Stimulated activated CD4-positive, alpha-beta T cell treated with anti-CD3 and anti-CD28 coated beads, Interleukin-12 subunit alpha, Interleukin-12 subunit beta, amount 100 ng/mL, for 4 hours (primary cell): ENCODE measurements at places on chromosomes 1 and 21.

DNA sequence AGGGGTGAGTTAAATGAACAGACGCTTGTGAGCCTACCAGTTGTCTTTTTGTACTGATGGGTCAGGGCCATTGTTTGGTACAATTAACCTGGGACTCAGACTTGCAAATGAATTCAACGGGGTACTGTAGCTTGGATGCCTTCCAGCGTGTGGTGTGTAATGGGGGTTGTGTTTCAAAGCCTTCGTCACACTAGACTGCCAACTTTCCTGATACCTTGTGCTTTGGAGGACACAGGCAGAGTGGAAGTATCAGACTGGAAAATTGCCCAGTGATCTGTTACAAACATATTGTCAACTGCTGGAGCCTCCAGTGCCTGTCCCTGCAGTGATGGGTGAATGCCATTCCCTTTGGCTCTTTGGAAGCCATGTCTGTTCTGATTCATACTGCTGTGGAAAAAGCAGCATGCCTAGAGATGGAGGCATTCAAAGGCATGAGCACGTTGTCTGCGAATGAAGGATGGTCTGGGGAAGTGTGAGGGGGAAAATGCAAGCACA lies 384.5 kb downstream of the LMX1A start:
- DNase-seq, result no peak

DNA sequence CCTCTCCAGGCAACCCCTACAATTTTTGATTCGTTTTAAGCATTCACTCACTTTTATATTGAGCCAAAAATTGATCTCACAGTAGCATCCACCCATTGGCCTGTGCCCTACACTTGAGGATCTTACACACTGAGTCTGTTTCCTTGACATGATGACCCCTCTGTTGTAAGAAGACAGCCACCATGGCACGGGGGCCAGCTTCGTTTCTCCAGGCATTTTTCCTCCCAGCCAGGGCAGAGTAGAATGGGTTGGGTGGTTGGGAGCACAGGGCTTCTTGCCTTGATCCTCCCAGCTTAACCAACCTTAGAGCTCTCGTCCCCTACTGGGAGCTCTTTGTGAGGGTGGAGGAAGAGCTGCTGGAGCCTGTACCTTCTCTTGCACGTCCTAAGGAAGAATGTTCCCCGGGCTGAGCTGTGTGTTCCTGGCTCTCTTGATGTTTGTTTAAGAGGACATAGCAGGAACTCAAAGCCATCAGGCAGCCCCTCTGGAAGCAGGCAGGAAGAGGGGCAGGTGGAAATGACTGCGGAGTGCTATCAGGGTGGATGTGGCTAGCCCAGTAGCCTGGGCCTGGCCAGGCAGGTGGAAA lies 213.2 kb upstream of the TMEM51 start:
- DNase-seq, result no peak

DNA sequence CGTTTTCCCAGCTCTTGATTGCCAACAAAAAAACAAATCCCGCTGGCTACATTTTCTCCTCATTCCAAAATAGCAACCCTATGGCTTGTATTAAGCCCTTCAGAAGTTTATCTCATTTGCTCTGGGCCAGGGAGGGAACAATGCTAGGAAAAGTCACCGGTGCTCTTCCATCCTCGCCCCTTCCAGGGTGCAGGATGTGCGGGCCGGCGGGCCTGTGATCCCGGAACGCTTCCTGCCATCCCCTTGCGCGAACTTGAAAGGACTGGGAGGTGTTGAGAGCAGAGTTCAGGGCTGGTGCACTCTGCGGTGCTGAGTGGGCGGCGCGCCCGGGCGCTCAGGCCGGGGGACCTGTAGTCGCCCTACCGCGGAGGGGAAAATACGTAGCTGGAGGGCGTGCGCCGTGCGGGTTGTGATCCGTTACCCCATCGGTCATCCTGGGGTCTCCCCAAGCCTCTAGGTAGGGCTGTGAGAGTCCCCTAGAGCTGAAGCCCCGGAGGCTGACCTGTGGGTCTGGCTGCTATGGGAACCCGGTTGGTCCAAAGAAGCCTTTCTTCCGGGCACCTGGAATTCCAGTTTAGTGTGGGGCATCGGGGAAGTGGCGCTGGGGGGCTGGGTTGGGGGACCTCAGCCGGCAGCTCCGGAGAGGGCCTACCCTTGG lies 13.1 kb downstream of the NR5A2 start:
- no peak for DNase-seq

- DNase-seq, result peak; percentile 91
These were observed 7.6 kb upstream of the IL22RA1 start for GRCh38 chr1:24150234-24151174.

DNA sequence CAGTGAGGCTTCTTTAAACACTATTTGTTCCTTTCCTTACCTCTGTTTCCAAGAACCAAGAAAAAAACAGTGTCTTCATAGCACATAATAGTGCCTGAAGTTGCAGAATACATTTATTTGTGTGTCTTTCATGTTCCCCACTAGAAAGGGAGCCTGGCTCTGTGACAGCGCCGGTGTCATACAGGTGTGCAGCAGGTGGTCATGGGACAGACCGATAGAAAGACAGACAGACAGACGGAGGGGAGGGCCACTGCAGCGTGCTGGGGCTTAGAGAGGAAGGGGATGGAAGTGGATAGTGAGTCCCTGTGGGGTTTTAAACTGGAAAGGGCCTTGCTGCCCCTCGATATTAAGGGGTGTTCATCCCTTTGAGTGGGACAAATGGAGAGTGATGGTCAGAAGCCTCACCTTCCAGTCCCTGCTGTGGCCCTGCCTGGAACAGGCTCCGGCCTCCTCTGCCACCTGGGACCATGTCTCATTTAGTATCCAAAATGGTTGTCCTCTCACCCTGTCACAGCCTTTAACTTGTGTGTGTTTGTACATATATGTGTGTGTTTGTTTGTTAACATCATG lies 152.9 kb downstream of the PGBD5 start:
- no peak for DNase-seq

- no peak for DNase-seq
These were observed 69.0 kb downstream of the ITPKB start for GRCh38 chr1:226670073-226670472.

- no peak for DNase-seq
These were observed 140.2 kb upstream of the FGGY start for GRCh38 chr1:59156526-59157199.

- DNase-seq, result no peak
These were observed 14.4 kb downstream of the RALGPS2 start for GRCh38 chr1:178739285-178740045.

DNA sequence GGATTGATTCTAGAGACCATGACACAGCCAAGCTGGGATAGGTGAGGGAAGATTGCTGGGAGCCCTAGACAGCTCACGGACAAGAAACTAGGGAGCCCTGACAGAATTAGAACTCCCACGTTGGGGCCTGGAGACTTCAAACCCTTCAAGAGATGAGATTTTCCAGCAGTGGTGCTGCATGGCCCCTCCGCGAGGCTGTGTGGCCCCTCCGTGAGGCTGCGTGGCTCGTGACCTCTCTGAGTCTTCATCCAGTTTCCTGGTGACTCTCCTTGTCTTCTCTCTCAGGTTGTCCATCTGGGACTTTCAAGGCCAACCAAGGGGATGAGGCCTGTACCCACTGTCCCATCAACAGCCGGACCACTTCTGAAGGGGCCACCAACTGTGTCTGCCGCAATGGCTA lies 109.9 kb downstream of the LACTBL1 start:
- no peak for DNase-seq

DNA sequence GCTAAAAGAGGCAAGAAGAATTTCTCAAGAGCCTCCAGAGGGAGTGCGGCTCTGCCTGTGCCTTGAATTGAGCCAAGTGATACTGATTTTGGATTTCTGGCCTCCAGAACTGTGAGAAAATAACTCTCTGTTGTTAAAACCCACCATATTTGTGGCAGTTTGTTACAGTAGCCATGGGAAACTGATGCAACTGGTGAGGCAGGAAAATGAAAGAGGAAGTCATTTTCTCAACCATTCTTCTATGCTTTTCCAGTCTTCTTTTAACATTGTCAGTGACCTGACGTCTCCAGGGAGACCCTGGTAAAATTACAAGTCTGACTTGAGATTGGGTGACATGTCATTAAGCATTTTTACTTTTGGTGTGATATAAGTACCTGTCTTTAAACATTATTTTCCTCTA lies 5.8 kb downstream of the OR6P1 start:
- no peak for DNase-seq

DNA sequence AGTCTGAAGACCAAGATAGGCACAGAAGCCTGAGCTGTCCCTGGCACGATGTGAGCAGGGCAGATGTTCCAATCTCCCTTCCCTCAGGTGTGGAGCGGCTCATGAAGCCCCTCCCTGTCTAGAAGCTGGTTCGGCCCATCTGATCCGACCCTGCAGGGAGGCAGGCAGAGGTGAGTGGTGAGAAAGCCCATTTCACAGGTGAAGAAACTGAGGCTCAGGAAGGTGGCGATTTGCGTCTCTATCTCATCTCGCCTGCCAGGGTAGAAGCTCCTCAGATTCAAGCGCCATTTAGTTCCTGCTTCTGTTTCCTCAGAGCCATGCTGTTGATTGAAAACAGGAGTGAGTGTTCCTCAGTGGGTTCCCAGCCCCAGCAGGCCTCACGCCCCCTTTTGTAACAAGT lies 16.9 kb upstream of the TENT5B start:
- no peak for DNase-seq

GRCh38 chr1:158942490-158942889 lies 11.1 kb downstream of the PYHIN1 start:
- DNase-seq, result no peak

DNA sequence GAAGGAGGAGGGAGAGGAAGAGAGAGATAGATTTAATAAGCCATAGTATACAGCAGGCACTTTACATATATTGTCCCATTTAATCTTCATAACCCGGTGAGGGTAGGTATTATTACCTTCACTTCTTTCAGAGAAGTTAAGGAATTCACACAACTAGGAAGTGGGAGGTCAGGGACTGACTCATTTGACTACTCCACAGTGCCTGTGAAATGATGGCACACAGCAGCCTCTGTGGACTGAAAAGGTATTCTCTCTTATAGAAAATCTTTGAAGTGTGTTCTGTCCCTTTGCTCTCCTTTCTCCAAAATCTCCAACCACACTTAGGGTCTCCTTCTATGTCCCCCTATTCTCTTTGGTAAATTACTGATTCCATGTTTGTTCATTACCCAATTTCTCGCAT lies 23.9 kb downstream of the PALMD start:
- no peak for DNase-seq

DNA sequence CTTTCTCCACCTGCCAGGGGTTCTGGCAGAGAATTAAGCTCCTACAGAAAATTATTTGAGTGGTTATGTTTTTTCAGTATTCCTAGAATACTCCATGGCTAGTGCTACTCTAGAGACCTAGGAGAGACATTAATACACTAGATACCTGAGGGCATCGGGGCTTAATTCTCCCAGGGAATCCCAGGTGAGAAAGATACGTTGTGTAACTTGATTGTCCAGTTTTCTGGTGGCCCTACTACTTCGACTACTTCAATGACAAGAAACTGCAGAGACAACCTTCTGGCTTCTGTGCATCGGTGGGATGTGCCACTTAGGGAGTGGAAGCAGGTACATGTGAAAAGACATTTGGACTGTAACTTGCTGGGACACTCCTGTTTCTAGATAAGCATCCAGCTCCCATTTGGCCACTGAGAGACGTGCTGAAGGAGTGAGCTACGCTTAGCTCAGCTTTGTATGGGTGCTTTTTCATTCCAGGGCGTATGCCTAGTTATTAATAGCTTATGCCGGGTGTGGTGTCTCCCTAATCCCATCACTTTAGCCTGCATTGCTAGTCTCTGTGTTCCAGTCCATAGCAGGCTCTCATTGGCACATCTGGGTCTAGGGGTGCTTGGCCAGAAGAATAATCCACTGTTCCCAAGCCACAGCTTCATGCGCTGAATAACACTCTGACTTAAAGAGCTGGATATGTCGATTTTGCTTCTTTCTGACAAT lies 300.7 kb downstream of the SIPA1L2 start:
- DNase-seq, result no peak

- no peak for DNase-seq
These were observed 125.4 kb downstream of the RIPK4 start for GRCh38 chr21:41641510-41641815.

- DNase-seq, result no peak
These were observed 34.7 kb downstream of the PRRX1 start for GRCh38 chr1:170698301-170699275.

GRCh38 chr21:43345746-43346409 lies 81.1 kb downstream of the SIK1 start:
- DNase-seq, result no peak

DNA sequence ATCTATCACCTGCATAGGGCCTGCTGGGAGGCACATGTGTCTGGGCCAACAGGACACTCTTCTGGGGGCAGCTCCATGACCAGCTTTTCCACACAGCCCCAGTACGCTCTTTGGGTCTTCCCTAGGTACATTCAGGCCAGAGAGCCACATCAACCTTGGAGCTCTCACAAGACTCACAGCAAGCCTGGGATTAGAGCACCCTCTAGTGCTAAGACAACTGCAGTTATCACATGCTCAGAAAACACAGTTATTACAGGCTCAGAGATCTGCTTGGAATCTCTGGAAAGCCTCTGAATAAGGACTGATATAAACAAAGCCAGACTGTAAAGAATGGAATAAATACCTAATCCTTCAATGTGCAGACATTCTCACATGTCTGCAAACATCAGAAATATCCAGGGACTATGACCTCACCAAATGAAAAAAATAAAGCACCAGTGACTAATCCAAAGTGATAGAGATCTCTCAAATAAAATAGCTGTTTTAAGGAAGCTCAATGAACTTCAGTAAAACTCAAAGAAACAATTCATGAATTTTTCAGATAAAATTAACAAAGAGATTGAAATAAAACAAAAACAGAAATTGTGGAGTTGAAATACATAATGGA lies 563.9 kb upstream of the NR5A2 start:
- no peak for DNase-seq

DNA sequence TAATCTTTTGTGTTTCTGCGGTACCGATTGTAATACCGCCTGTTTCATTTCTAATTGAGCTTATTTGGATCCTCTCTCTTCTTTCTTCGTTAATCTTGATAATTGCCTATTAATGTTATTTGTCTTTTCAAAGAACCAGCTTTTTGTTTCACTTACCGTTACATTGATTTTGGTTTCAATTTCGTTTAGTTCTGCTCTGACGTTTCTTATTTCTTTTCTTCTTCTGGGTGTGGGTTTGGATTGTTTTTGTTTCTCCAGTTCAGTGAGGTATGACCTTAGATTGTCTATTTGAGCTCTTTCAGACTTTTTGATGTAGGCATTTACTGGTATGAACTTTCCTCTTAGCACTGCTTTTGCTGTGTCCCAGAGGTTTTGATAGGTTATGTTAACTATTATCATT lies 9.4 kb downstream of the OR2M2 start:
- DNase-seq, result no peak

DNA sequence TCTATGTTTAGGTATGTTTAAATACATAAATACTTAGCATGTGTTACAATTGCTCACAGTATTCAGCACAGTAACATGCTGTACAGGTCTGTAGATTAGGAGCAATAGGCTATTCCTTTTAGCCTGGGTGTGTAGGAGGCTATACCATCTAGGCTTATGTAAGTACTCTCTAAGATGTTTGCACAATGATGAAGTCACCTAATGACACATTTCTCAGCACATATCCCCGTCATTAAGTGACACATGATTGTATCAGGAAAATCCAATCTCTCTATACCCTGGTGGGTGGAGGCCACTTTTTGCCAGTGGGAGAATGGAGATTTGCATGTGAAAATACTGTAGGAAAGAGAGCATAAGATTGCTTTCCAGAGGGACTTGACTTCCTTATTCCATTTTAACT lies 5.5 kb upstream of the TEDDM1 start:
- no peak for DNase-seq

GRCh38 chr1:97038410-97038809 lies 316.8 kb downstream of the PTBP2 start:
- no peak for DNase-seq
